ENCODE measurements at places on chromosomes 7 and 10.

DNA sequence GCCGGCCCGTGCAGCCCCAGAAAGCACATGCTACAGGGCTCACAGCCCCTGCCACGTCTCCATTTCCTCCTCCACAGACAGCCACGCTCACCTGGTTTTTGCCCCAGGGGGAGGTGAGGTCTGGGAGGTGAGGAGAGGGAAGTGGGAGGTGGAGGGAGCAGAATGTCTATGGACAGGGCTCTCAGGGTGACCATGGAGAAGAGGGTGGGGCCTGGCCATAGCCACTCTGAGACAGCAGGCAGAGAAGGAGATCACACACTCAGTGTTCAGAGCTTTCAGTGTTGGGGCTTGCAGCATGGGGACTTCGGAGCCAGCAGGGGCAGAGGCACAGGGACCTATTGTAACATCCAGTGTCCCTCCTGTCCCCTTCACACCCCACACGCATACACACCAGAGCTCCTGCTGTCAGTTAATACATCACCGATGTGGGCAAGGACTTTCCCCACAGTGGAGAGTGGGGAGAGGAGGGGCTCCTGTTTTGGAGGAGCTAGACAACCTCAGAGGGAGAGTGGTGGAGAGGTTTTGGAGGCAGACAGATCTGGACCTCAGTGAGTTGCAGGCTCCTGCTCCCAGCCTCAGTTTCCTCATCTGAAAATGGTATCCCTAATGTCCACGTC lies 14.4 kb downstream of the WDFY4 start:
- no peak for DNase-seq
- no peak overlapping the region for H3K27ac ChIP-seq
- no peak overlapping the region for H3K4me3 ChIP-seq
- H3K36me3 ChIP-seq: no peaks in the 10 kb centered on the region
- H3K27me3 ChIP-seq: peaks cover 40% of the 10 kb centered on the region

GRCh38 chr7:87398446-87398845 lies 53.0 kb downstream of the CROT start:
- peaks cover 14% of the 10 kb centered on the region for H3K4me1 ChIP-seq
- no peak for DNase-seq
- H3K27ac ChIP-seq: no peak overlapping the region
- no peak overlapping the region for H3K4me3 ChIP-seq
- H3K36me3 ChIP-seq: peaks cover 64% of the 10 kb centered on the region

GRCh38 chr7:158123214-158123613 lies 464.4 kb downstream of the PTPRN2 start:
- H3K36me3 ChIP-seq: no peaks in the 10 kb centered on the region
- H3K27ac ChIP-seq: no peak overlapping the region
- DNase-seq: no peak

DNA sequence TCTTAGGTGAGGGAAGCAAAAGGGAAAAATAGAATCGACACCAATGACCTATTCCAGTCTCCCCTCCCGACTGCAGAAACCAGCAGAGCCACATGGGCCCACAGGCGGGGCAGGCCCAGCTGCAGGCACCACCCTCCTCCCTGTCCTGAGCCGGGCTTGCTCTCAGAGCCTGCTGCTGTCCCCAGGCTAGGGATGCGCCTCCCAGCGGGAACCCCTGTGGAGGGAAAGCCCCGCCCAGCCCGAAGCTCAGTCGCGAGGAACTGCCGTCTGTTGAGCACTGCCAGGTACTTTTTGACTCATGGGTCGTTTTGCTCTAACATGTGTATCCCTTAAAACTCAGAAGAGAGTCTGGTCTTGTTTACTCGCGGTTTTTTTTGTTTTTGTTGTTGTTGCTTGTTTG lies 124.5 kb upstream of the RET start:
- H3K27ac ChIP-seq: no peak overlapping the region
- peaks cover 50% of the 10 kb centered on the region for H3K27me3 ChIP-seq
- peak overlapping the region; percentile 60 for H3K4me3 ChIP-seq

DNA sequence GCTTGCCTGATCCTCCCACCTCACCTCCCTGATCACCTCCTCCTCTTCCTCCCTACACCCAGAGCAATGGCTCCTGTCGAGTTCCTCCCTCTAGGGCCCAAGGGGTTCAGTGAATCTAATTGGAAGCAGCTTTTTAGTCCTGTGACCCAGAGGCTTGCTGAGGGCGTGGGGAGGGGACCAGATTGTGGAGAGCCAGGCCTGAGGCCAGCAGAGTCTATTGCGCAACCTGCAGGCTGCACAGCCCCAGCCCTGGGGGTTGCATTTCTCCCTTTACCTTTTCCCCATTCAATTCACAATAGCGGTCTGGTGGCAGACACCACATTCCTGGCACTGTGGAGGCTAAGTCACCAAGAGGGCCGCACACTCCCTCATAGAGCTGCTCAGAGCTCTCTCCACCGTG lies 32.5 kb downstream of the GHRHR start:
- H3K4me1 ChIP-seq: peaks cover 45% of the 10 kb centered on the region
- DNase-seq: no peak
- H3K36me3 ChIP-seq: no peaks in the 10 kb centered on the region
- H3K4me3 ChIP-seq: no peak overlapping the region
- H3K27me3 ChIP-seq: peaks cover 7% of the 10 kb centered on the region

DNA sequence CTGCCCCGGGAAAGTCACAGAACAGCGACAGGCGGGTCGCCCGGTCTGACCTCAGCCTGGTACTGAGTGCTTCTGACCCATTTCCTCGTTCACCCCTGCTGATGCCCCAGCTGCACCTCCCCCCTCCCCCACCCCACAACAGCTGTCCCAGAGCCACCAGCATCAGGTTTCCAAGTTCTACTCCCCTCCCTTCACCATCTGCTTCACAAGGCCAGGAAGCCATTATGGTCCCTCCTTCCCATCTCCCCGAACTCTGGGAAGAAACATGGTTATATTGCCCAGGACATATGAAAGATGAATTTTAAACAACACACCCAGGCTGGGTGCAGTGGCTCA lies 301.9 kb upstream of the GALNT17 start:
- H3K27ac ChIP-seq: no peak overlapping the region

DNA sequence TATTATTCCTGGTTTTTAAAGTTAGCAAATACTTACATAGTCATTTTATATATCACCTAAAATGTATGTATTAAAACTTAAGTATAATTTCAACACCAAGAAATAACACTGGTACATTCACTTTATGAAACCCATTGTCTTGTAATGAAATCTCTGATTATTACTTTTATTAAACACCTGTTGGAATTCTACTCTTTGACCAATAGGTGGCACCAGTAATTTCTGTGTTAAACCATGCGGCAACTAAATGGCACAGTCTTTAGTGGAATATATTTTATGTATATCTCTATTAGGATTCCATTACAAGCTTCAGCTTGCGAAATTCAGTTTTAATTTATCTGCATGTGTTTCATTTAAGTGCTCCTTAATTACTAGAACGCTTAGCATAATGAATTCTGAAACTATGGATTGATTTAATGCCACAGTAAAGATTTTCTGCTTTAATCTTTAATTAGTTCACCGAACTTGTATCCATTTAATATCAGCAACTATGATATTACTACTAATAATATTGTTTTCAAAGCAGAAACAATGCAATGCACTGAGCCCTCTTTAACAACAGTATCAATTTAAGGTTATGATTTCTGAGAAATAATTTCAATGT lies 181.3 kb downstream of the MAGI2 start:
- peaks cover 7% of the 10 kb centered on the region for H3K4me1 ChIP-seq
- no peak overlapping the region for H3K4me3 ChIP-seq
- no peaks in the 10 kb centered on the region for H3K36me3 ChIP-seq

DNA sequence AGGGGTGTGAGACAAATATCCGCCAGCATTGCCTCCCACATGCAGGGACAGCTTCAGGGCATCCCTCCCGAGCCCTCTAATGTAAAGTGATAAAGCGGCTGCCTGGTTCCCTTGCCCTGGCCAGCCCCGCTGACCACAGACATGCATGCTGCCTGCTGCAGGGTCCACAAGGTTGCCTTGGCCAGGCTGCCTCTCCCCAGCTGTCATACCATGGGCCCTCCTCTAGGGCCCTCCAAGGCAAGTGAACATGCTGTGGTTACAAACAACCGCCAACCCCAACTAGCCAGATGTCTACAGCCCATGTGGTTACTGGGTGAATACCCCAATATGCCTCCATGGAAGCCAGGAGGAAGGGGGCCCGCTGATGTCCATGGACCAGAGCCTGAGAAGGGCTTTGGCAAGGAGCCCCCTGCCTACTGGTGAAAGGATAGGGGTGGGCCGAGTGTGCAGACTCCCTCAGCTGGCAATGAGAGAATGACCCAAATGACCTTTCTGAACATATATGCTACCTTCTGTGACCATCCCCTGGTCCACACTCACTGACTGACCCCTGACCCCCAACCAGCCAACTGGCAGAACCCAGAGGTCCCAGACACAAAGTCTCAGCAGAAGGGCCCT lies 37.4 kb downstream of the GRID1 start:
- H3K36me3 ChIP-seq: no peaks in the 10 kb centered on the region
- H3K4me3 ChIP-seq: no peak overlapping the region
- peaks cover 15% of the 10 kb centered on the region for H3K4me1 ChIP-seq
- H3K27me3 ChIP-seq: peaks cover 19% of the 10 kb centered on the region

- no peaks in the 10 kb centered on the region for H3K36me3 ChIP-seq
- H3K4me1 ChIP-seq: peaks cover 5% of the 10 kb centered on the region
- H3K27me3 ChIP-seq: peaks cover 2% of the 10 kb centered on the region
- peak; percentile 9 for DNase-seq
- no peak overlapping the region for H3K27ac ChIP-seq
These were observed 193.7 kb downstream of the RNLS start for GRCh38 chr10:88389456-88389855.

- H3K36me3 ChIP-seq: no peaks in the 10 kb centered on the region
- no peaks in the 10 kb centered on the region for H3K4me1 ChIP-seq
- peaks cover 3% of the 10 kb centered on the region for H3K27me3 ChIP-seq
- H3K4me3 ChIP-seq: no peak overlapping the region
These were observed 232.0 kb downstream of the VTI1A start for GRCh38 chr10:112678987-112679386.

DNA sequence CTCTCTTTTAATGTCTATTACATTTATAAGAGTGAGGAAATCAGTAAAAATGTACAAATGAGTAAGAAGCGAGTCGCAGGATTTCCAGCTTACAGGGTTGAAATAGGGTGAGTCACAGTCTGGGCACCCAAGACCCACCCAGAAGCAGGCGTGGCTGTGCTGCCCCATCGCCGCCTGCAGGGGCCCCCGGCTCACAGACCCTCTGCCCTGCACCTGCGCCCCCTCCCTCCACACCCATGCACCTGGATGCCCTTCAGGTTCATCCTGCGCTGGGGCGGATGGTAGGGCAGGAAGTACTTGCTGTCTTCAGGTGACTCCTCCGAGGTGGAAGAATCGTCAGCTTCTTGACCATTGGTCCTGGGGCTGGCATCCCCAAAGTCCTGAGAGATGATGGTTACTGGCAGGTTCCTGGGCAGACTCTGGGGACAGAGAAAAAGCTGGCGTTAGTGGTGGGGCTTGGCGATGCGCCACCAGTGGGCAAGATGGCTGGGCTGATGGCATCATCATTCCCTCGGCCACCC lies 90.2 kb upstream of the GNA12 start:
- DNase-seq: no peak
- peaks cover 11% of the 10 kb centered on the region for H3K27me3 ChIP-seq
- no peak overlapping the region for H3K4me3 ChIP-seq

DNA sequence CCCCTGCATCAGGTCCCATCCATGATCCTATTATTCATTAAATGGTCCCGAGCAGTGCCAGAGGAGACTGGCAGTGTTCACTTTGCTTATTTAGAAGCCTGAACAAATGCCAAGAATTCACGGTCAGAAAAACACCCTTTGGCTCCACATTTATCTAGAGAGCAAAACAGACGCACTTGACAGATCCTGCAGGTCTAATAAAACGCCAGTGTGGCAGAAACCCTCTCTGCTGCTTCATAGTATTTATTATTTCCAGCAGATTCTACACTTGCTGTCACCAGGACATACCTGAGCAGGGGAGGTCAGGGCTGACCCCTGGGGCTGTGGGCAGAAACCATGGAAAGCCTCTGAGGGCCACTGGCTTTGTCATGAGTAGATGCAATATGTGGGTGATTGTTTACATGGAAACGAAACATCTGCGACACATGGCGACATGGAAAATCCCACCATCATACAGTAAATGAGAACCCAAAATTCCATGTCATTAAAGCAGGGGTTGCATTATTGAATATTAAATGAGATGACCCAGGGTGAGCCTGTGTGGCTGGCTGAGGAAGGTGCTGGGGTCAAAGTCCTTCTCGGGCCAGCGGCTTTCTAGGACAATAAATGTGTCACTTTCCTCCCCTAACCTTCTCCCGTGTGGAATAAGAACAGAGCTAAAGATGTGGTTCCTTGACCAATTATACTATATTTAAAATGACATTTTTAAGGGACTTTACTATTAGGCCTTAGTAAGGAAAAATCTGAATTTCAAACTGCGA lies 205.9 kb upstream of the SVIL start:
- peak overlapping the region; percentile 95 for H3K27ac ChIP-seq
- H3K4me3 ChIP-seq: peak overlapping the region; percentile 21
- no peaks in the 10 kb centered on the region for H3K36me3 ChIP-seq
- peak; percentile 24 for DNase-seq
- peaks cover 44% of the 10 kb centered on the region for H3K4me1 ChIP-seq

- no peak for DNase-seq
- H3K27ac ChIP-seq: no peak overlapping the region
- no peak overlapping the region for H3K4me3 ChIP-seq
- peaks cover 36% of the 10 kb centered on the region for H3K27me3 ChIP-seq
- H3K36me3 ChIP-seq: peaks cover 8% of the 10 kb centered on the region
These were observed 103.9 kb upstream of the LEP start for GRCh38 chr7:128137181-128137580.

DNA sequence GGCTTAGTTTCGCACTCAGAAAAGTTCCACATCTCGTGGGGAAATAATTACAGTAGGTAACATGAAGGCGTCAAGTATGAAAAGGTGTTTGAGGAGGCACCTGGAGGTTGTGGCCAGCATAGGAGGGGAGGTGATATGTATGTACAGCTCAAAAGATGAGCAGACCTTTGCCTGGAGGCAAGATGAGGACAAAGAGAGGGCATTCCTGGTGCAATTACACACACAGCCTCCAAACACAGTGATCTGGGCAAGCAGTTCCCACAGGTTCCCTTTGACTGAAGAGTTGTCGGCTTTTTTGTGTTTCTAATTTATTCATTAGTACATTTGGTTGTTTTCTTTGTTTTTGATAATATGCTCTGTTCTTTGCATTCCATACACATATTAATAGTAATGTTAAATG lies 46.9 kb downstream of the CDK14 start:
- H3K27ac ChIP-seq: no peak overlapping the region
- H3K4me1 ChIP-seq: peaks cover 13% of the 10 kb centered on the region

GRCh38 chr7:33539659-33540400 lies 365.5 kb upstream of the BMPER start:
- no peak overlapping the region for H3K4me3 ChIP-seq
- no peak for DNase-seq
- H3K27me3 ChIP-seq: peaks cover 8% of the 10 kb centered on the region
- peaks cover 31% of the 10 kb centered on the region for H3K4me1 ChIP-seq
- peaks cover 66% of the 10 kb centered on the region for H3K36me3 ChIP-seq
